ENCODE measurements at places on chromosomes 4 and X.

GRCh38 chr4:174214101-174214878 lies 69.2 kb downstream of the FBXO8 start:
- DNase-seq, result no peak

- DNase-seq, result no peak
Observed at GRCh38 chr4:8774071-8774470, 97.6 kb downstream of the HMX1 start.

GRCh38 chr4:42104521-42104920 lies 47.9 kb downstream of the BEND4 start:
- DNase-seq, result no peak

DNA sequence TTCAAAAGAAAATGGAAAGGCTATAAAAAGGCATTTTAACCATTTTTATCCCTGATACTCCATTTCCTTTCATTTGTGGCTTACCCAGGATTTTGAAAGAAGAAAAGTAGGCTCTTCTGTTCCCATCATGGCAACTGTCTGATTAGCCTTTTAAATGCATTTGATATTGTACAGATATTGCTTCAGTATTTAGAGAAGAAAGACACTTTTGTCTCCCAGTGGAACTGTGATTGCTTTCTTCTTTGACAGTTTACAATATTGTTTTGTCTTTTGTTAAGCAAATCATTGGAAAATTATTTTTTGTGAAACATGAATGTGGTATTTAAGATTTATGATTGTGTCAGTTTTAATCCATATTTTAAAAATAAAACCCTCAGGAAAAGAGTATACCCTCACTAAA lies 297.4 kb upstream of the TACR3 start:
- DNase-seq, result no peak

DNA sequence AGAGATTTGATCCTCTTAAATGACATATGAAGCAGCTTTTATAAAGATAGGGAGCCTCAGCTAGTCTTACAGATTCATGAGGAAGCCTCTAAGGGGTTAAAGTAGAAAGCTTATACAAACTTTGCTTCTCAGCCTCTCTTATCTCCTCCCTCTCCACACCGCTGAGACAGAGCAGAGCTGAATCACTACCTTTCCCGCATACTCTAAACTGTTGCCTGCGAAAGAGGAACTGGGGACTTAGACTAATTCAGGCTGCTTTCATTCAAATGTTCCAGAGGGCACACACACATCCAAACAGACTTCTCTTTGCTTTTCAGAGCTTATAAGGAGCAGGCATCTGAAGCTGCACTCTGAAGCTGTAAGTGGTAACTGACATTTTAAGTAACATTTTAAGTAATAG lies at the start of gene SERTM2:
Gene SERTM2 (plus strand): TSS at position 169 of the 400 bp plus-strand sequence. CDS start 7,213 bp downstream, outside the sequence.
- DNase-seq, result no peak

- DNase-seq, result no peak
Observed at GRCh38 chrX:67543818-67544217, at the start of gene AR. AR (plus strand) TSS chrX:67544021; CDS start chrX:67545147, 1,126 bp downstream.

GRCh38 chr4:183349673-183350072 lies 27.4 kb upstream of the CLDN24 start:
- no peak for DNase-seq

GRCh38 chr4:137905930-137906329 lies 336.2 kb downstream of the SLC7A11 start:
- no peak for DNase-seq

GRCh38 chr4:52628543-52628942 lies 30.6 kb downstream of the USP46 start:
- no peak for DNase-seq

DNA sequence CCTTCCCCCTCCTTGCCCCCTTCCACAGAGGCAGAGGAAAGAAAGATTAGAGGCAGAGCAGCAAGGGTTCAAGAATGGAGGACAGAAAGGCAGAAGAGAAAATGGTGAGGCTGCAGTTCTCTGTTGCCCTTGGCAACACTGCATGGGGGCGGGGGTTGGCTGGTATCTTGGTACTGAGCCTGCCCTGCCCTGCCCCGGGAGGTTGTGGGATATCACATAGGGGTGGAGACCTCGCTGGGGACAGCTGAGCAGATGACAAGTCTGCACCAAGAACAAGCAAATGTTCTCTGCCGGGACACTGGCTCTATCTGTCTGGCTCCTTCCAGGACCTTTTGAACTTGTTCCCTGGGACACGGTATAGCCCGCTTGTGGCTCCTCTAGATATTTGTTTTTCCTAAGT lies 39.8 kb downstream of the NHS start:
- no peak for DNase-seq

GRCh38 chrX:7068939-7069367 lies 78.6 kb upstream of the STS start:
- DNase-seq, result no peak

GRCh38 chr4:107037199-107037584 lies 1.1 kb upstream of the DKK2 start:
- DNase-seq, result no peak

DNA sequence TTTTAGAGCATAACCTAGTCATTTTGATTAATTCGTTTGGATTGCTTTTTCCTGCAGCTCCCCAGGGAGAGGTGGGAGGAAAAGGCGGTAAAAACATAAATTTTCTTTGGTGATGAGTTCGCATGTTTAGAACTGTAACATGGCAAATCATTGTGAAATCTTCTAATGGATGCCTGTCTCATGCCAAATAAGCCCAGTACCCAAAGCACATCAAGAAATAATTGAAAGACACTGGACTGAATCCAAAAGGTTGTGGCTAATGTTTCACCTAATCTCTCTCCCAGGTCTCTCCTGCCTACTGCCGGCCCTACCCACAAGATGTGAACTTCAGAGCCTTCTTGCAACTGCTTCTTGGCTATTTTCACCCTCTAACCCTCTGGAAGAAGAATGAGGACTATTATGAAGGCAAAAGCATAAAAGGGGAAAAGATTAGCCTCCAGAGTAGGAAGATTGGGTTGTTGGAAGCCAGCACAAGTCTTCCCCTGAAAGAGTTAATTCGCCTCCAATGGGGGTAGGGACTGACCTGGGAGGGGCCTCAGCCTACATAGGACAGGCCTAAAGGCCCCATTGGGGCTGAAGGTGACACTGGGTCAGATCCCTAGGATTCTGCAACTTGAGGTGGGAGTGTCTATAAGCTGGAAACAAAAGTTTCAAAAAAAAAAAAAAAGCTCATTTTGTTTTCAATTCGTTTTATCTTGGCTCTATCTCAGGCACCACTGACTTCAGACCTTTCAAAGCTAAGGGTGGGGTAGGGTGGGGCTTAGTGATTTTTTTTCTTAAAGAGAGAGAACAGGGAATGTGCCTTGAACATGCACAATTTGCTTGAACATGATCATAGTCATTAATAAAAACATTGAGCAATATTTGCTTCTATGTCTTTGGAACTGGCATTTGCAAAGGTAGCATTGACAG lies 278.6 kb upstream of the KLF3 start:
- DNase-seq, result no peak

- DNase-seq, result no peak
Observed at GRCh38 chr4:185404031-185404430, 7.4 kb downstream of the ANKRD37 start.

DNA sequence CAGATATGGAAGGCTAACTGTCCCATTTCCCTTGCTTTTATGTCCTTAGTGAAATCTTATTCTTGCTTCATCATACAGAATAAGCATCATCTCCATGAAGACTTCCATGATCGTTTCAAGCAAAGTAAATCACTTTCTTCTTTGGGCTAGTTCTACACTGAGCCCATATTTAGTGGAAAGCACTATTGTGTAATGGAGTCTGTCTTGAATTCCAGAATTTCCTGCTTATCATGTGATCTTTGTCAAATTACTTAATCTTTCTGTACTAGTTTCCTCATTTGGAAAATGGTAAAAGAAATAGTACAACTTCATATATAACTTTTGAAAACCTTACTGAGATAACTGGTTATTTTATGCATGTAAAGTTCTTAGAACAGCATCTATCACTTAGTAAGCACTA lies 7.6 kb downstream of the ANAPC10 start:
- DNase-seq, result no peak

GRCh38 chr4:142416121-142416520 lies 430.0 kb downstream of the INPP4B start:
- no peak for DNase-seq

GRCh38 chr4:158817562-158818296 lies 48.9 kb downstream of the FNIP2 start:
- DNase-seq, result no peak

DNA sequence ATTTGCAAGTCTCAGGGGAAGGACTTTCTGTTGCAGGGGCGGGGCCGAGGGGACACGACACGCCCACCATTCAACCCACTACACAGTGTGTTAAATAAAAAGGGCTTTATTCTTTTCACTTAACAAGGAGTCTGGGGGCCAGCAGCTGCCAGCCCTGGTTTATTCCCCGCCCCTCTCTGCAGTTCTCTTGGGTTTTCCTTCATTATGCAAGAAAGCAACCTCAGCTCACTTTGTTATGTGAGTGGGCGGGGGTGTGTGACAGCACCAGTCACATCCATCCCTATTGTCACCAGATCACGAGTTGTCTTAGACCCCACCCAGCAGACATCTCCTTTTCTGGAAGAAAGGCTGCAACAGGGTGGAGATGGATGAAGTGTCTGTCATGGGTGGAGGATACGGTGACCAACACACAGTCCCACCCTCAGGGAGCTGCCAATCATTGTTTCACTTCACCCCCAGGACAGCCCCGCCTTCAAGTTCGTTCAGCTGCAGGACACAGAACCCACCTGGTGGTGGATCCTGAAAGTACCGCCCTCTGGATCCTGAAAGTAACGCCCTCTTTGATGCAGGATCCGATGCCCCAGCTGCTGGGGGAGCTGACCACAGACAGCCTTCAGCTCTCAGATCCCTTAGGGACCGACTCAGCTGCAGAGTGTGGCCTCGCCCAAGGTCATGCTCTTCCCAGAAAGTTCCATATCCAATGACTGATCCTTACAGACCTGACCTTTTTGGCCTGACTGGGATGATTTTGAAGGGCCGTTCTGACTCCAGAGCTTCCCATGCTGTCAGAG lies 79.6 kb downstream of the SMIM20 start:
- DNase-seq, result no peak

GRCh38 chr4:47598896-47599295 lies 113.8 kb downstream of the ATP10D start:
- no peak for DNase-seq

DNA sequence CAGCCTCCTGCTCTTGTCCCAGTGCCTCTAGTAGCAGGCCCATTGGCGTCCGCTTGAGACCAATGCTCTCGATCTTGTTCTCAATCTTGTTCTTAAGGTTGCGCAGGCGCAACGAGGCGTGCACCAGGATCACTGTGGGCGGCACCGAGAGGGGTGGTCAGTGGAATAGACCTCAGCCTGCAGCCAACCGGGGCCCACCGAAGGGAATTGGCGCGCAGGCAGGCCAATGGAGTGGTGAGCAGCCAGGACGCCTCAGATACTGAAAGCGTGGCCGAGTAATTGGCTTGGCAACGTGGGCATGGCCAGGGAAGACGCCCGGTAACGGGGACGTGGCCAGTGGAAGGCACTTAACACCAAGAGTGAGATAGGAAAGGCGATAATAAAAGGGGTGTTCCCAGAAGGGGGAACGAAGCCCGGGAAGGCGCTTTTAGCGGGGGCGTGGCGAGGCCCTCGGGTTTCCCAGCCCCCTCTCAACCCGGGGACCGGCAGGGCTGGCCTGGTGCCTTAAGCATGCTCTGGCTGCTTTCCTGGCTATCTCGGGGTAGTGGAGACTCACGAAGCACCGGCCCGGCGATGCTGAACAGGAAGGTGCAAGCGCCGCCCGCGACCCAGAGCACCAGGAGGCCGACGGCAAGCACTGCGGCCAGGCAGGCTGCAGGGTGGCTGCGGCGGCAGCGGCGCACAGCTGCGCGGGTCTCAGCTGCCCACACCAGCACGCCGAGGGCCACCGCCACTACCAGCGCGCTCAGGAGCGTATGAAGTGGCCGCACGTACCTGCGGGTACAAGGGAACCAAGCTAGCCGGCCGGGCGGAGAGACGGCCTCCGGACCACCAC lies 1.7 kb downstream of the PRAF2 start:
- no peak for DNase-seq

GRCh38 chrX:113959912-113960626 lies 623.8 kb upstream of the HTR2C start:
- DNase-seq, result no peak

DNA sequence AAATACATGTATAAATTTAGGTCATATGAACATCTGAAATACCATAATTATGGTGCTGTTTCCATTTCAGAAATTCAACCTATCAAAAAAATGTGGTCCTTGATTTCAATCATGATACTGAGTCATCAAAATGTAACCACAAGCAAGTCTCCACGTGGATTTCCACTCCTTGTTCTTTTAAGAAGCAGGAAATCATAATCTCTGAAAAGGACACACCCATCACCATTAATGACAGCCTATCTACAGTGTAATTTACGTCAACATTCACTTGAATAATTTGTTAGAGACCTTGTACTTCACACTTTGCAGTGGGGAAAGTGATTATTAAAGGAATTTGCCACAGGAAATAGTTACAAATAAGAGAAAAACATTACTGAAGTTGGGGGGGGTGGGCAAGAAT lies 17.7 kb upstream of the SLC7A11 start:
- DNase-seq, result no peak

DNA sequence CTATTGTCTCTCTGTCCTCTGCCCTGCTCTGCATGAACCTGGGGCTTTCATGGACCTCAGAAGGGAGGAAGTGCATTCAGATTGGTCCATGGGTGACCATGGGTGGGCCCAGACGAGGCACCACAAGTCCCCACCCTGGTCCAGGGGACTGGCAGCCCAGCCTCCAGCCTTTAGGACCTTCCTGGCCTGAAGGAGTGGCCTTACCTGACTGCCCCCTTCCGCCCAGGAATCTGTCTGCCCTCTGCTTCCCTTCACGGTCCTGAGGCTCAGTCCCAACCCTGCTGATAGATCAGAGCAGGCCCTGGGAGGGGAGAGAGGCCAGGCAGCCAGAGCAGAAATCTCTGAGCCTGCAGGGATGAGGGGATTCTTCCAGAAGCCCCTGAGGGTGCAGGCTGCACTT lies 455.4 kb downstream of the PCDH18 start:
- no peak for DNase-seq

GRCh38 chrX:15142084-15142715 lies 127.7 kb downstream of the ASB9 start:
- no peak for DNase-seq

GRCh38 chr4:39429476-39430334 lies 23.0 kb downstream of the KLB start:
- DNase-seq, result no peak

GRCh38 chr4:184821242-184821641 lies 4.5 kb downstream of the ACSL1 start:
- DNase-seq, result no peak

GRCh38 chrX:107629540-107629909 lies 1.2 kb downstream of the PRPS1 start:
- DNase-seq, result no peak

- no peak for DNase-seq
Observed at GRCh38 chr4:142840516-142841123, 5.5 kb downstream of the INPP4B start.

DNA sequence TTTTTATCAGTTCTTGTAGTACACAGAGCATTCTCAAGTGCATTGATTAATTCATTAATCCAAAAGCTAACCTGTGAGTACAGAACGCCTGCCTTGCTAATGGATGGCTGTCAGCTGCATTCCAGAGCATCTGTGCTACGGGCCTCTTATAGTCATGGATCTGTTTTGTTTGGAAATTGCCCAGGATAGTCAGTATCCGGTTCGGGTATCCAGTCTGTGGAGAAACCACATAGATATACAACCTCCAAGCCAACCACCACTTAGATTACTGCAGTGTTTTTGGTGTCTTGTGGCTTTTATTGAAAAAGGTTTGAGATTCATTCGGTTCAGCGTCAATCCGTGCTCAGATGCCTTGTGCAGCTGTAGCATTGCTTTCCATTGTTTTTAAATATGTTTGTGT lies 4.0 kb downstream of the LAP3 start:
- DNase-seq, result no peak

- no peak for DNase-seq
Observed at GRCh38 chr4:89411539-89412309, 104.1 kb upstream of the GPRIN3 start.
